ENCODE measurements at places on chromosomes 5 and 9. TPM values are rescaled to one million over a fixed set of nuclear protein-coding genes. Genes with fewer than 3 reads are reported as not detected.

IL13 gene
- total RNA-seq = 0.49 TPM

IFNA8 gene
- total RNA-seq = not detected

ORM2 gene
- not detected for total RNA-seq

RORB gene
- total RNA-seq = not detected

NUTM2F gene
- not detected for total RNA-seq

DNA sequence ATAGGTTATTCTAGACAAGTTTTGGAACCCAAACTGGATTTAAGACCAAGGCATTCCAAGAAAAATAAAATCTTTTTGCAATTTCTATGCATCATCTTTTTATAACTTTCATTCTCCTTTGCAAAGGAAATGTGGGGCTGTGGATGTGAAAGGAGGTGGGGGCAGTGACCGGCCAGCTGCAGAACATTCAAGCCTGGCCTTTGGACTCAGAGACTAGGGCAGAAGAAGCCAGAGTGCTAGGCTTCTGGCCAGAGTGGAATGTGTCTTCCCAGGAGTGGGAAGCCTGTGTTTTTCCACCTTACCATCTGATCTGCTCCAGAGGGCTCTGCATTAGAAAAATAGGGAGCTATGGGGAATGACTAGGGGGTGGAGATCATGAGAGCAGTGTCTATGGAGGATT, 148.5 kb downstream of the C9orf152 start:
- no peak for DNase-seq

GRCh38 chr9:129023908-129024233, 4.3 kb downstream of the SH3GLB2 start:
- DNase-seq = no peak
